Stimulated activated CD8-positive, alpha-beta memory T cell treated with anti-CD3 and anti-CD28 coated beads, Interleukin-15, amount 100 ng/mL, for 24 hours (primary cell): ENCODE measurements at places on chromosomes 2 and 18.

GRCh38 chr18:76405280-76405679, 89.8 kb downstream of the ZNF516 start:
- DNase-seq: no peak

GRCh38 chr2:152114366-152114765, 15.5 kb upstream of the CACNB4 start:
- DNase-seq: no peak

- no peak for DNase-seq
Observed at GRCh38 chr18:32530947-32531651, 60.4 kb upstream of the GAREM1 start.

GRCh38 chr18:8786483-8787370, 81.4 kb downstream of the MTCL1 start:
- DNase-seq: no peak

- DNase-seq: no peak
Observed at GRCh38 chr2:20534913-20535801, 88.3 kb downstream of the RHOB start.

DNA sequence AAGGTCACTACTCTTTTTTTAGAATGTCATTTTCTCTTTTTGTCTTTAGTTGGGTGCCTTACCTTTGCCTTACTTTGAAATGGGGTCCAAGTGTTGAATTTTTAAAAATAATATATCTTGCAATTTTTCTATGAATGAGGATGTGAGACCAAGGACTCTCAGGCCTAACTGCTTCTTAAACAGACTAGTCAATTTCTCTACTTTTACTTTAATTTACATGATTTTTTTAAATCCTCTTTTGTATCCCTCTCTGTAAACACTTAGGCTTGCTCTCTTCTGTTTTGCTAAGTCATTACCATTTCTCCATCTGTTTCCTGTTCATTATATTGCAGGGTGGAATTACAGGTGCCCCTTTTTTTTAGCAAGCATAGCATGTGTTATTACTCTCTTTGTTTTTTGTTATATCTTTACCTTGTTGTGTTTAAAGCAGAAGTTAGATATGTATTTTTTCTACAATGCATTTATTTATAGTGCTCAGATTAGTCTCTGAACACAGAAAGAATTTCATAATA, 261.8 kb downstream of the SPAG16 start:
- DNase-seq: no peak

DNA sequence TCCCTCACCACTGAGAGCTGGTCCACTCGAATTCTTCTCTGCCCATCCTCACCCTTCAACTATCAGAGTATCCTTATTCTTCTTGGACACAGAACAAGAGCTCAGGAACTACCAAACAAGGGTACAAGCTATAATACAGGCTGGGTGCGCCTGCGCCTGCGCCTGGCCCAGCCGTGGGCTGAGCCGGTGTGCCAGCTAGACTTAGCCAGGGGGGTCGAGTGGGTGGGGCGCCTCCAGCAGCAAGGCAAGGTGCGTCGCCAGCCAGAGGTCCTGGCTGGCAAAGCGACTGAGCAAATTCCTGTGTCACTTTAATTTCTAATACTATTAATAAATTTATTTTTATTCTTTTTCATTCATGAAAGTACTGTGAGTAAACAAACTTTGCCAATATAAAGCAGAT, 1072.6 kb upstream of the PIK3C3 start:
- DNase-seq: no peak

GRCh38 chr18:35983818-35984217, 11.3 kb downstream of the RMP24 start:
- DNase-seq: no peak

DNA sequence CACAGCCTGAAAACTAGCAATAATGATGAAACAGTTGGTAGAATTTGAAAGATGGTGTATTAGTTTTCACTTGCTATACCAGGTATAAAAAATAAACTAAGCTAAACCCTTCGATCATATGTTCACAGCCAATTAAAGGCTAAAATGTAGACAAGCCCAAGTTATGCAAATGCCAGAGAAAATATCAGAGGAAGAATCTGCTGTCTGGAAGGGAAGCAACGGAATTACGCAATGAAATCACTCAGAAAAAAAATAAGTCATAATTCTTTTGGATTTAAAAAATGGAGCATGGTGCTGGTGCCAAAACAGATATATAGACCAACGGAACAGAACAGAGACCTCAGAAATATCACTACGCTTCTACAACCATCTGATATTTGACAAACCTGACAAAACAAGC, 108.3 kb downstream of the ARL4C start:
- DNase-seq: no peak

DNA sequence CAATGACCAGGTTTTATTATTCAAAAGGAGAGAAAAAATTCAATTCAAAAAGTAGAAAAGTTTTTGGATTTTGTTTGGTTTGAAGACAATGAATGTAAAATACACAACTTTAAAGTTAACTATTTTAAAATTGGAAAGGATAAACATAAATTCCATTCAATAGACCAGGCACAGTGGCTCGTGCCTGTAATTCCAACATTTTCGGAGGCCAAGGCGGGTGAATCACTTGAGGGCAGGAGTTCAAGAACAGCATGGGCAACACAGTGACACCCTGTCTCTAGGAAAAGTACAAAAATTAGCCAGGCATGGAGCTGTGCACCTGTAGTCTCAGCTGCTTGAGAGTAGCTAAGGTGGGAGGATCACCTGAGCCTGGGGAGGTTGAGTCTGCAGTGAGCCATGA, 54.7 kb downstream of the SCN9A start:
- no peak for DNase-seq

- no peak for DNase-seq
Observed at GRCh38 chr18:24656551-24657443, 196.4 kb downstream of the HRH4 start.

DNA sequence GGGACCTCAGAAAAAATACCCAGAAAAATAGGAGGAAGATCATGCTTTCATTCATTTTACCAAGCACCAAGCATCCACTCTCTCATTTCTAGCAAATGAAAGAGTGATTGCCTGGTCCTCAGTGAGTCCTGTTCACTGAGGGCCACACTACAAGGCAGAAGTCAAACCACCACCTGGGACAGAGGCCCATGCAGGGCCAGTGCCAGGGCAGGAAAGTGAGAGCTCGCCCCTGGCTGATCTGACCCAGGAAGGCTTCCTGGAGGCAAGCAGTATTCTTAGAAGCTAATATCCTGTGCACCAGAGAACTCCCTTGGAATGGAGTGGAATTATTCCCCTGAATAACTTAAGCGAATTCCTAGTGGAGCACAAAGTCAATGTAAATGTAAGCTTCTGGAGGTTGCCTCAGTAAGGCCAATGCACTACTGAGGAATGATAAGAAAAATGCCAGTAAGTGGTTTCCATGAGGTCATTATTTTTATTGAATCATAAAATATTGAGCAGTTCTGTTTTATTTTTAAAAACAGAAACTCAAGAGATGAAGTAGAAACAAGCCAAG, 191.6 kb upstream of the ID2 start:
- no peak for DNase-seq

DNA sequence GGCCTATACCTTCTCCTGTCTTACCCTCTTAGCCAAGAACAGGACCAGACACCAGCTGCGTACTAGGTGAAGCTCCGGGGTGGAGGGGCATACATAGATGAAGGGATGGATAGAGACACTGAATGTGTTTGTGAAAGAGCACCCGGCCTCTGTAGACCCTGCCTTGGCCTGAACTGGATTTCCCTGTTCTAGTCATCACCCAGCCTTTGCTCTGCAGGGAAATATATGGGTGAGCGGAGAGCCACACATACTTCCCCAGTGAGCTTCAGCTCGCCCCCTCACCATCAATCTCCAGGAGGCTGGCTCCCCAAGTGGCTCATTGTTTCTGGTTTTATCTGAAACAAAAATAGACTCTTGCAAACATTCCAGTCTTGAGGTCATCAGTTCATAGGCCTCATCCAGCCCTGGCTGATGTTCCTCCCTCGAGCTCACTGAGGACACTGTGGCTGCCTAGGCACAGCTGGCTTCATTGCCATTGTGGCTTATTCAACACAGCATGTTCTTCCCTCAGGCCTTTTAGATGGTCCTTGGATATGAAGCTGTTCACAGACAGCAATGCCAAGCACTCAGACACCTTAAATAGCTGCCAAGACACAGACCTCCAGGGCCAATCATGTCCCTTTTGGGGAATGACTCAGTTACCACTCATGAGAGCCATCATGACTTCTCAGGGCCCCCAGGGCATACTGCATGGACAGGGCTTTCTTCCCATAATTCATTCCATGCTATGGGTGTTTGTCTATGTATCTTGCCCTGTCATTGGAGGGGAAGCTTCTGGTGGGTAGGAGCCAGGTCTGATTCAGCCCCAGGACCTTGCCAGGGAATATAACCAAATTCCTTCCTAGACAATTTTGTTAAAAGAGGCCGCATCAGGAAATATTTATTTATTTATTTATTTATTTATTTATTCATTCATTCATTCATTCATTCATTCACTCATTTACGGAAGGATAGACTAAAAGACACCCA, 82.4 kb downstream of the TTC32 start:
- no peak for DNase-seq
